ENCODE measurements at places on chromosomes 3 and 15.

DNA sequence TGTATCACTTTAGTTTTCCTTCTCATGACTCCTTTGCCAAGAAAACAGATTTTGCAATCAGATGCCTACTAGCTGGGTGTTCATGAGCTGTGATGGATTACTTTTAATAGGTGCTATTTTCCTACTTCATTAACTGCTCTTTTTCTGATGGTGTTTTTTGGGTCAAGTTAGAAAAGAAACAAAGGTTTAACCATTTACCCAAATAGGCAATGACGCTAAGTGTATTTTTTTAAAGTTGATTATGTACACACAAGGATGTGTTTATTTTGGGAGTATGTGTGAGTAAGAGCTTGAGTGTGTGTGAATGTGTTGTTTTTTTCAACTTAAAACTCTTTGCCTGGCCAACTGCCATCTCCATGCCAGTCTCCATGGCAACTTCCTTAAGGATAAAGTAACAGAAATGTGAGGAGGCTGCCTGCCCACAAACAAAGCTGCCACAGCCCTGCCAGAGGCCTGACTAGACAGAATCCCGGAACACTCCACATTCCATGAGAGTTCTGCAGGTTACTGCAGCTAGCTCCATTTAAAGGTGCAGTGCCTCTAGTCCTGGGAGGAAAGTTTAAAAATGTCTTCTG lies 215.6 kb upstream of the RBMS3 start:
- H3K4me1 ChIP-seq, result peaks cover 29% of the 10 kb centered on the region
- H3K27me3 ChIP-seq, result no peaks in the 10 kb centered on the region
- no peak overlapping the region for H3K4me3 ChIP-seq

- no peaks in the 10 kb centered on the region for H3K27me3 ChIP-seq
- no peaks in the 10 kb centered on the region for H3K36me3 ChIP-seq
- H3K4me3 ChIP-seq, result no peak overlapping the region
- no peak overlapping the region for H3K27ac ChIP-seq
These were observed 53.9 kb upstream of the NR2F2 start for GRCh38 chr15:96276438-96277210.

DNA sequence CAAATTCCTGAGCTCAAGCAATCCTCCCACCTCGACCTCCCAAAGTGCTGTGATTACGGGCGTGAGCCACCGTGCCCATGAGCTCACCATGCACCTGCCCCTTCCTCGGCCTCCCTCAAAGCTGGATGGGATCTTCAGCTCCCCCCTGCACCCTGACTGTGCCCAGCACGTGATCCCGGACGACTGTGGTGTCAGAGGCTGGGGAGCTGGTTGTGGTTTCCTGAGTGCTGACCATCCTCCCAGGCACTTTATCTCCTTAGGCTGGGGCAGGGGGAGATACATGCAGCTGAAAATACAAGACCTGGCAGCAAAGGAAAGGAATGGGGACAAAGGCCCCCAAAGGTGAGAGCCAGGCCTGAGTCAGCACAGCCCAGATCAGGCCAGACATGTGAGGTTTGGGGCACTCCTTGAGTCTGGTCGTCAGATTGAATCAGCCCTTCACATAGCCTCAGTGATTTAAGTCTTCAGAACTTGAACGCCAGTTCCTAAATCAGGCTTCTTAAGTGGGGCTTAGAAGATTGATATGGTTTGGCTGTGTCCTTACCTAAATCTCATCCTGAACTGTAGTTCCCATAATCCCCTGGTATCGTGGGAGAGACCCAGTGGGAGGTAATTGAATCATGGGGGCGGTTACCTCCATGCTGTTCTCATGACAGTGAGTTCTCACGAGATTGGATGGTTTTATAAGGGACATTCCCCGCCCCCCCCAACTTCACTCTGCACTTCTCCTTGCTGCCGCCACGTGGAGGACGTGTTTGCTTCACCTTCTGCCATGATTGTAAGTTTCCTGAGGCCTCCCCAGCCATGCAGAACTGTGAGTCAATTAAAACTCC lies 35.8 kb downstream of the PRKCD start:
- no peak for DNase-seq
- H3K36me3 ChIP-seq, result no peaks in the 10 kb centered on the region
- H3K27me3 ChIP-seq, result no peaks in the 10 kb centered on the region
- no peak overlapping the region for H3K4me3 ChIP-seq

DNA sequence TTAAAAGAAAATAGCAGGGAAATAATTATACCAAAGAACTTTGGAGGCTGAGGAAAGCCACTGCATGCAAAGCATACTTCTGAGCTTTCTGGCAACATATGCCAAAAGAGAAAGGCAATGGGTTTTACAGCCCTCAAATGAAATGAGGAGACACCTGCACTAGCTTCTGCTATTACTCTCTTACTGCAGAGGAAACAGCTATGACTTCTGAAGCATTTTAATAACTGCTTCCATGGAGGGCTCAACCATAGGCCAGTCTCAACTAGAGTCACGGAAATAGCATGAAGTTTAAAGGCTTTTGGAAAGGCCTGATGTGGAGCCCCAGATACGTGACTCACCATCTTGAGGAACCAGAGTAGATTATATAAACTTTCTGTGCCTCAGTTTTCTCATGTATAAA lies 114.8 kb downstream of the OXNAD1 start:
- H3K4me1 ChIP-seq, result peaks cover 18% of the 10 kb centered on the region
- no peak for DNase-seq
- no peaks in the 10 kb centered on the region for H3K27me3 ChIP-seq
- H3K36me3 ChIP-seq, result no peaks in the 10 kb centered on the region
- H3K27ac ChIP-seq, result no peak overlapping the region

- no peak for DNase-seq
- no peaks in the 10 kb centered on the region for H3K4me1 ChIP-seq
- no peak overlapping the region for H3K27ac ChIP-seq
- H3K36me3 ChIP-seq, result no peaks in the 10 kb centered on the region
These were observed 41.6 kb downstream of the MEGF11 start for GRCh38 chr15:66211670-66212562.

DNA sequence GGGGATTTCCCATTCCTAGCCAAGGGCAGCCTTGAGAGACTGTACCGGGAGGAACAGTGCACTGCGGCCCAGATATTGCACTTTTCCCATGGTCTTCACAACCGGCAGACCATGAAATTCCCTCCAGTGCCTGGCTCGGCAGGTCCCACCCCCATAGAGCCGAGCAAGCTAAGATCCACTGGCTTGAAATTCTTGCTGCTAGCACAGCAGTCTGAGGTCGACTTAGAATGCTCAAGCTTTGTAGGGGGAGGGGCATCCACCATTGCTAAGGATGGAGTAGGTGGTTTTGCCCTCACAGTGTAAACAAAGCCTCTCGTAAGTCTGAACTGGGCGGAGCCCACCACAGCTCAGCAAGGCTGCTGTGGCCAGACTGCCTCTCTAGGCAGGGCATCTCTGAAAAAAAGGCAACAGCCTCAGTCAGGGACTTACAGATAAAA lies 156.3 kb downstream of the FRMD5 start:
- H3K27me3 ChIP-seq, result peaks cover 5% of the 10 kb centered on the region
- H3K4me1 ChIP-seq, result no peaks in the 10 kb centered on the region
- DNase-seq, result no peak
- H3K36me3 ChIP-seq, result no peaks in the 10 kb centered on the region

- H3K36me3 ChIP-seq, result no peaks in the 10 kb centered on the region
- DNase-seq, result no peak
- H3K4me1 ChIP-seq, result no peaks in the 10 kb centered on the region
- H3K27me3 ChIP-seq, result no peaks in the 10 kb centered on the region
These were observed 87.1 kb upstream of the PLSCR4 start for GRCh38 chr3:146337991-146338390.

GRCh38 chr15:48653913-48654670 lies 8.6 kb upstream of the FBN1 start:
- no peak for DNase-seq
- H3K36me3 ChIP-seq, result no peaks in the 10 kb centered on the region
- H3K4me3 ChIP-seq, result no peak overlapping the region
- no peak overlapping the region for H3K27ac ChIP-seq

- no peak overlapping the region for H3K27ac ChIP-seq
- H3K27me3 ChIP-seq, result no peaks in the 10 kb centered on the region
- peaks cover 23% of the 10 kb centered on the region for H3K4me1 ChIP-seq
- no peak for DNase-seq
- peaks cover 67% of the 10 kb centered on the region for H3K36me3 ChIP-seq
These were observed 25.5 kb downstream of the CHP1 start for GRCh38 chr15:41256577-41257038.

DNA sequence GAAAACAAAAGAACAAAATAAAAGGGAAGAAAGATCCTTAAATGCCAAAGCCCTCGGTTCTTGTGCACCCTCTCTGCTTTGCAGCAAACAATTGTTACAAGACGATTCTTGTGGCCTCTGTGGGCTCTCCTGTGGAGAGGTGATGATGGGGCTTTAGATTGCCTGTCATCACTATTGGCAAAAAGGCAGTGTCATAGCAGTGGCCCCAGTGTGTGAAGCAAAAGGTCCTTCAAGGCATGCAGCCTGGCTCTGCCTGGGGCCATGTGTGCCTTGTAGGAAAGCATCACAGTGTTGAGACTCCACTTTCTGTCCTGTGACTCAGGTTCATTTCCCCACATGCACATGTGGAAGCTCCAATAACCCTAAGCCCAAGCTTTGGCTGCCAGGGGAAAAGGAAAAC lies 43.7 kb downstream of the POC1A start:
- H3K36me3 ChIP-seq, result no peaks in the 10 kb centered on the region
- peak; percentile 26 for DNase-seq
- H3K4me3 ChIP-seq, result no peak overlapping the region
- H3K4me1 ChIP-seq, result peaks cover 9% of the 10 kb centered on the region
- no peaks in the 10 kb centered on the region for H3K27me3 ChIP-seq

- H3K4me3 ChIP-seq, result no peak overlapping the region
- H3K27me3 ChIP-seq, result no peaks in the 10 kb centered on the region
- H3K27ac ChIP-seq, result no peak overlapping the region
- no peak for DNase-seq
These were observed 133.5 kb downstream of the LRRK1 start for GRCh38 chr15:101052681-101053121.

DNA sequence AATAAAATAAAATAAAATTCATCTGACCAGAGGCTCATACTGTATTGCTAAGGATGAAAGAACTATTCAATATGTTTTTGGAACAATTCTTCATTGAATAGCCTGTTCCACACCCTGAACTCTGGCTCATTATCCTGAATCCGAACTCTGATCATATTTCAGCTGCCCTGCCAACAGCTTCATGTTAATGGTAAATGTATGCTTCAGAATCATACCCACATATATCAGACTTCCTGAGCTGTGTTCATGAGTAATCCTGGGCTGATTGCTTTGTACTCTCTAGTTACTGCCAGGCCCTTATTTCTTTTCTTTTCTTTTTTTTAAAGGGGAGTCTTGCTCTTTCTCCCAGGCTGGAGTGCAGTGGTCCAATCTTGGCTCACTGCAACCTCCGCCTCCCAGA lies 11.8 kb downstream of the INO80 start:
- no peaks in the 10 kb centered on the region for H3K27me3 ChIP-seq
- H3K4me3 ChIP-seq, result no peak overlapping the region
- H3K27ac ChIP-seq, result no peak overlapping the region
- H3K36me3 ChIP-seq, result peaks cover 3% of the 10 kb centered on the region
- DNase-seq, result no peak

GRCh38 chr3:158768881-158769543 lies 32.8 kb upstream of the MFSD1 start:
- H3K27me3 ChIP-seq, result no peaks in the 10 kb centered on the region
- H3K36me3 ChIP-seq, result no peaks in the 10 kb centered on the region
- peak overlapping the region; percentile 75 for H3K27ac ChIP-seq

- H3K4me3 ChIP-seq, result no peak overlapping the region
- no peaks in the 10 kb centered on the region for H3K4me1 ChIP-seq
- H3K27ac ChIP-seq, result no peak overlapping the region
- no peak for DNase-seq
- H3K27me3 ChIP-seq, result no peaks in the 10 kb centered on the region
- no peaks in the 10 kb centered on the region for H3K36me3 ChIP-seq
These were observed 9.1 kb upstream of the C3orf22 start for GRCh38 chr3:126567696-126568438.

- no peak overlapping the region for H3K27ac ChIP-seq
- no peaks in the 10 kb centered on the region for H3K27me3 ChIP-seq
- no peaks in the 10 kb centered on the region for H3K4me1 ChIP-seq
These were observed 148.4 kb upstream of the TLE3 start for GRCh38 chr15:70245932-70246622.

GRCh38 chr15:67017311-67017710 lies 48.1 kb upstream of the SMAD3 start:
- no peaks in the 10 kb centered on the region for H3K4me1 ChIP-seq
- no peak overlapping the region for H3K4me3 ChIP-seq
- DNase-seq, result no peak
- no peaks in the 10 kb centered on the region for H3K36me3 ChIP-seq
- no peak overlapping the region for H3K27ac ChIP-seq

DNA sequence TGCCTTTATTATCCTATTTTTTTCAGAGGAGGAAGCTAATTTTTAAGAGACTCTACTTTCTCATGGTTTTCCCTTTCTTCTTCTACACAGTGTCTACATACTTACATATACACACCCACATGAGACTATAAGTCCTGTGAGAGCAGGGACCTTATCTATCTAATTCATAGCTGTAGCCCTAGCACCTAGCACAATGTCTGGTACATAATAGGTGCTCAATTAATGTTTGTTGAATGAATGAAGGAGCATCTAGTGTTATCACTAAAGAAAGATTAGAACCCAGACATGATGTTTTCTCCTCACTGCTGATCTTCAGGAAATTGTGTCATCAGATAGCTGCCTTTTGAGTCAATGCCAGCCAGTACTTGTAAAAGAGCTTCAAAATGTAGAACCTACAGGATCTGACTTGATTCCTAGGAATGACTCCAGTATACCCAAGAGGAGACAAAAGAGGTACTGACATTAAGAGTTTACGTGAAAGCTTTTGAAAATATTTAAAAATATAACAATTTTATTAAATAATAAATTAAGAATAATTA lies 2.5 kb downstream of the SCG5 start:
- H3K4me3 ChIP-seq, result no peak overlapping the region
- no peak for DNase-seq
- H3K36me3 ChIP-seq, result no peaks in the 10 kb centered on the region
- no peaks in the 10 kb centered on the region for H3K4me1 ChIP-seq
- no peaks in the 10 kb centered on the region for H3K27me3 ChIP-seq
- H3K27ac ChIP-seq, result no peak overlapping the region

- no peaks in the 10 kb centered on the region for H3K4me1 ChIP-seq
- DNase-seq, result no peak
- no peaks in the 10 kb centered on the region for H3K36me3 ChIP-seq
- H3K27me3 ChIP-seq, result no peaks in the 10 kb centered on the region
- no peak overlapping the region for H3K27ac ChIP-seq
- H3K4me3 ChIP-seq, result no peak overlapping the region
These were observed 801.3 kb downstream of the EPHA3 start for GRCh38 chr3:89908711-89909213.

- H3K4me3 ChIP-seq, result no peak overlapping the region
- H3K4me1 ChIP-seq, result no peaks in the 10 kb centered on the region
- no peak overlapping the region for H3K27ac ChIP-seq
These were observed 48.8 kb downstream of the EPHA6 start for GRCh38 chr3:96863129-96863740.

All from psoas muscle (tissue), 8 donors.